ENCODE measurements at places on chromosomes 12 and 14.
A peak's percentile ranks its signal among the peaks of the same experiment; 100 is the strongest.

DNA sequence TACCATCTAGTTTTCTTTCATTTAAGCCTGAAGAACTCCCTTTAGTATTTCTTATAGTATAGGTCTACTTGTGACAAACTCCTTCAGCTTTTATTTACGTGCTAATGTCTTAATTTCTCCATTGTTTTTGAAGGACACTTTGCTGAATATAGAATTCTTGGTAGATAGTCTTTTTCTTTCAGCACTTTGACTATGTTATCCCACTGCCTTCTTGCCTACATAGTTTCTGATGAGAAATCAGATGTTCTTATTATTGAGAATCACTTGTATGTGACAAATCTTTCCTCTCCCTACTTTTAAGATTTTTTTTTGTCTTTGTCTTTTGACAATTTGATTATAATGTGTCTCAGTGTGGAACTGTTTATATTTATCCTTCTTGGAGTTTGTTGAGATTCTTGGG, 5.1 kb upstream of the MIS18BP1 start:
- DNase-seq, result no peak

DNA sequence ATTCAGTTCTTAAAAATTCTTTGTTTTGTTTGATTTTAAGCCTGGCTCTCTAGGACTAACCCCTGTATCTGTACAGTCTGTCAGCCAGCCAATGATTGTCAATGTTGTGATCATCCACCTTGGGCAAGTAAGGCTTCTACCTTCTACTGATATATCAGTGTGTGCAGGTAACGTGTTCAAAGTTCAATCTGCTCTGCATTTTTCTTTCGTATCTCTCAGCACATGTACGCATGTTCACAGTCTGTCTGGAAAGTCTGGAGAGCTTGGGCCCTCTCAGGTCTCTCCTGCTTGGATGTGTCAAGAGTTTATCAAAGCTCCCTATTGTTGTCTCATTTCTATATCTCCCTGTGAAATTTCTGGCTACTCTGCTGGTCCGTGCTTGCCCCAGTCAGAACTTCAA, 138.6 kb upstream of the VRK1 start:
- no peak for DNase-seq

DNA sequence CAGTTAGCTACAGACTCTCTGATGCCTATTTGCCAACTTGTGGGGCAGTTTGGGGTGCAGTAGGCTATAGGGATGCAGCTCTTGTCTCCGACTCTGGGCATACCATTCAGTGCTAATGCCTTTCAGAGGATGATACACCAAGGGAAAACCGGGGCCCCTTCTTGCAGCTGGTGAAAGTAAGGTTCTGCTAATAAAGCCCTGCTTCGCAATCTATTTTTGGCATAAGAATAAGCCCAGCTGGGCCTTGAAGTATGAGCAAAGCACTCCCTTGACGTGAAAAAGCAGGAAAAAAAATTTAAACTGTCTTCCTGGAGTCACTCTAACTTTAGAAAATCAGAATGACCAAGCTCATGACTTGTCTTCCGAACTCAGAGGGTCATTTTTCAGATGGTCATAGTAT, 124.1 kb upstream of the RBM19 start:
- DNase-seq, result no peak

- DNase-seq, result no peak
Observed at GRCh38 chr12:92961949-92962348, 32.9 kb upstream of the EEA1 start.

DNA sequence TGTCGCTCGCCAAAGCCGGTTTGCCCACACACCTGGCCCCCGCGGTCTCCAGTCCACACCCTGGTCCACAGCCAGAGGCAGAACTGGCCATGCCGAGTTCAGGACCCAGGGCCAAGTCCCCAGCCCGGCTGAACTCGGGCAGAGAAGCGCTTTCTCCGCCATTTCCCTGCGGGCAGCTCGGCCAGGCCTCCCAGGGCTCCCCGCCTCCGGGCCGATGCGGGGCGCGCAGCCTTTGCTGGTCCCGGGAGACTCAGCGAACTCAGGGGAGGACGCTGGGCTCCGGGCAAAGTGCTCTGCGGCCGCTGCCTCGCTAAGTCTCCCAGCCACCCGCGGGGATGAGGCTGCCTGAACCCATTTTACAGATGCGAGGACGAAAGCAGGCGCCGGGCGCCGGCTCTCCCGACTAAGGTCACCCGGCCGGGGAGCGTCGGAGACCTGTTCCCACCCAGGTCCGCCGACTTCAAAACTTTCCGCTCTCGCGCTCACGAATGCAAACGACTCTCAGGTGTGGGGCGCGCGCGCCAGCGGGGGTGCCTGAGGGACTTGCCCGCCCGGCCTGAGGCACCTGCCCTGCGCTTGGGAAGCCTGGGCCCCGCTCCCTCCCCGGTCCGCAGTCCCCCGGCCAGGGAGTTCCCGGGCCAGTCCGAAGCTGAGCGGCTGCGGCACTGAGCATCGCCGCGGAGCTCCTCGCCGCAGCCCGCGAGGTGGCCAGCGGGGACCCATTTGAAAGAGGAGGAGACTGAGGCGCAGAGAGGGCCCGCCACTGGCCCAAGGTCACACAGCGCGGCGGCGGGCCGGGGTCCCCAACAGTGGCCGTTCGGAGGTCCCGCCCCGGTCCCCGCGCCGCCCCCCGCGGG, 627 bp downstream of the TESC start:
- peak; percentile 78 for DNase-seq

DNA sequence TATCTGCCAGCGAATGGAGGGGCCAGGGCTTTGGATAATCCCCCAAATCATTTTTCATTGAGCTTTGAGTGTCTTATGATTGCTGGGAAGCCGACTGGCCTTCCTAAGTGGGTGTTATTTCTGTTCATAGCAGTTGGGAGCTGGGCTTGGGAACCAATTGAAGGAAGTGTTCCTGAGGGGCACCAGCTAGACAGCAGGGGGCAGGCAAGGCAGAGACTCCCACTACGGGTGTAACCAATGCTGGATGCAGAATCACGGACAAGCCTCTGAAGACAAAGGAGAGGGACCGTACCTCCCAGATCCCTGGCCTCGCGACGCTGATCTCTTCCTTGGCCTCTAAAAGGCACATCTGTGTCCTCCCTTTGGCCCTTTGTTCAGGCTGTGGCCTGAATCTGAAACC, 149.0 kb upstream of the PRMT8 start:
- DNase-seq, result no peak

GRCh38 chr14:53695692-53696214, 260.9 kb downstream of the BMP4 start:
- DNase-seq, result no peak

GRCh38 chr14:104595116-104595675, 9.4 kb downstream of the TMEM179 start:
- DNase-seq, result no peak

- no peak for DNase-seq
Observed at GRCh38 chr12:46472893-46473633, 100.5 kb upstream of the SLC38A2 start.

DNA sequence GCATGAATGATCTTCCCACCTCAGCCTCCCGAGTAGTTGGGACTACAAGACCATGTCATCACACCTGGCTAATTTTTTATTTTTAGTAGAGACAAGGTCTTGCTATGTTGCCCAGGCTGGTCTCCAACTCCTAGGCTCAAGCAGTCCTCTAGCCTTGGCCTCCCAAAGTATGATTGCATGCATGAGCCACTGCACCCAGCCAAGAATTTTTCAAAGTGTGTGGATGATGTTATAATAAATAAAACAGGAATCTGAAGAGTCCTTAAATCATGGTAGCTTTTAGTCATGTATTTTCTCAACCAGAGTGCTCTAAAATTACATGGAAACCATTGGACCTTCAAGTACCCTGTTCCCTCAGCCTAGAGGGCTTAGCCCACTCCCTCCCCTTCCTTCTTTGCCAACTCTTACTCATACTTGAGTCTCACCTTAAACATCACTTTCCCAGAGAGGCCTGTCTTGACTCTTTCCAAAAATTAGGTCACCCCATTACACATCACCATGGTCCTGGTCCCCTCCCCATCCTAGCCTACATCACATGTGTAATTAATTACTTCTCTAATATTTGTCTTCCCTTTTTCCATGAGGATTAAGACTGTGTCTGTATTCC, 52.2 kb upstream of the BICDL1 start:
- no peak for DNase-seq

All from activated CD8-positive, alpha-beta memory T cell treated with anti-CD3 and anti-CD28 coated beads, Interleukin-2, amount 50 U/mL, for 48 hours (primary cell).